Large intestine (tissue), 12 donors: ENCODE measurements at places on chromosomes 12 and 14. TPM values are rescaled to one million over a fixed set of nuclear protein-coding genes. Genes with fewer than 3 reads are reported as not detected.

GRCh38 chr12:105750096-105750495, 388.7 kb downstream of the NUAK1 start:
- H3K36me3 ChIP-seq: no peaks in the 10 kb centered on the region
- H3K27ac ChIP-seq: no peak overlapping the region
- no peaks in the 10 kb centered on the region for H3K27me3 ChIP-seq
- H3K4me3 ChIP-seq: no peak overlapping the region
- no peaks in the 10 kb centered on the region for H3K4me1 ChIP-seq
- no peak for DNase-seq

GRCh38 chr14:98726585-98727405, 545.2 kb downstream of the BCL11B start:
- H3K36me3 ChIP-seq: no peaks in the 10 kb centered on the region
- H3K4me1 ChIP-seq: no peaks in the 10 kb centered on the region
- no peak for DNase-seq

GPRC5D gene
- 2.4 TPM for polyA plus RNA-seq

NOP9 gene
- polyA plus RNA-seq: 20.9 TPM

GRCh38 chr12:123754041-123754772, 7.9 kb upstream of the DNAH10 start:
- H3K4me1 ChIP-seq: no peaks in the 10 kb centered on the region
- peaks cover 55% of the 10 kb centered on the region for H3K36me3 ChIP-seq
- no peak for DNase-seq
- H3K4me3 ChIP-seq: no peak overlapping the region
- H3K27me3 ChIP-seq: no peaks in the 10 kb centered on the region

GRCh38 chr12:40752011-40752410, 59.8 kb downstream of the CNTN1 start:
- H3K27ac ChIP-seq: no peak overlapping the region
- DNase-seq: no peak
- no peak overlapping the region for H3K4me3 ChIP-seq
- H3K36me3 ChIP-seq: no peaks in the 10 kb centered on the region

- H3K4me1 ChIP-seq: no peaks in the 10 kb centered on the region
- H3K27ac ChIP-seq: no peak overlapping the region
- no peak for DNase-seq
- H3K27me3 ChIP-seq: no peaks in the 10 kb centered on the region
- H3K36me3 ChIP-seq: no peaks in the 10 kb centered on the region
- H3K4me3 ChIP-seq: no peak overlapping the region
Observed at GRCh38 chr14:52304248-52304904, 9.7 kb upstream of the PTGER2 start.

KCNH3 gene
- 2.2 TPM for polyA plus RNA-seq

RFX4 gene
- 0.13 TPM for polyA plus RNA-seq

DNA sequence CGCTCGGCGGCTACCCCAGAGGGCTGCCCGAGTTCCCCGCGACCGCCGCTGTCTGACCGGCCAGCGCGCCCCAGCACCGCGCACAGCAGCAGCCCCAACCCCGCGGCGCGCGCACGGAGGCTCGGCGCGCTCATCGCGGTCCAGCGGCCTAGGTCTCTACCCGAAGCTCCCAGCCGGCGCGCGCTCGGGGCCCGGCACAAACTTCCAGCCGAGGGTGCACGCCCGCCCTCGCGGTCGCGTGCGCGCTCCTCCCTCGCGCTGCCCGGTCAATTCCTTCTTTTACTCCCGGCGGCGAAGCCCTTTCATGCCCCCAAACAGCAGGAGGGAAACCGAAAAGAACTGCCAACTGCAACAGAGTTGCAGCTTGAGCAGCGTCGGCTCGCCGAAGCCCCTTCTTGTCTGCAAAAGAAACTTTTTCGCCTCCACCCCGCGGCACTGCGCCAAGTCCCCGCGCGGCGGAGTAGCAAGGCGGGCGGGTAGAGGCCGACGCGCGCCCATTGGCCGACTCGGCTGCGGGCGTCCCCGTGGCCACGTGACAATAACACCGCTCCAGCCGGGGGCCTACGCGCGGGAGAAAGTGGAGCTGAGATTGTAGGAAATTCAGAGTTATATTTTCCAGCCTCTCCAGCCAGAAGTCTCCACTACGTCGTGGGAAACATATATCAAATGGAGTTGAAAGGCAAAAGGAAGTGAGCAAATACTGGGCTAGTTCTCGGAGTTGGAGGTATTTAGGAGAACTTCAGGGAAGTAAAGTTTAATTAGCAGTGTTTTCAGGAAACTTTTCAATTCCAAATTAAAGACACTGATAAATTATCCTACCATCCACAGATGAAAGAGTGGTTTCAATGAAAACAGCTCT, at the start of gene LRIG3:
Gene LRIG3 (minus strand): TSS at position 403 of the 859 bp plus-strand sequence. CDS start 269 bp downstream, at position 134.
- H3K4me3 ChIP-seq: peak within 1 kb of the TSS; percentile 88
- H3K36me3 ChIP-seq: no peaks in the 10 kb centered on the region
- DNase-seq: peak; percentile 96
- peak within 1 kb of the TSS; percentile 95 for H3K27ac ChIP-seq
- H3K4me1 ChIP-seq: peaks cover 35% of the 10 kb centered on the region

GRCh38 chr14:99058542-99058941, 213.5 kb downstream of the BCL11B start:
- H3K27me3 ChIP-seq: no peaks in the 10 kb centered on the region
- no peaks in the 10 kb centered on the region for H3K36me3 ChIP-seq
- H3K4me1 ChIP-seq: no peaks in the 10 kb centered on the region
- DNase-seq: no peak

GRCh38 chr14:29892327-29892726, 35.3 kb downstream of the PRKD1 start:
- DNase-seq: no peak
- H3K36me3 ChIP-seq: no peaks in the 10 kb centered on the region
- H3K27ac ChIP-seq: no peak overlapping the region
- peaks cover 12% of the 10 kb centered on the region for H3K4me1 ChIP-seq
- no peak overlapping the region for H3K4me3 ChIP-seq

DNA sequence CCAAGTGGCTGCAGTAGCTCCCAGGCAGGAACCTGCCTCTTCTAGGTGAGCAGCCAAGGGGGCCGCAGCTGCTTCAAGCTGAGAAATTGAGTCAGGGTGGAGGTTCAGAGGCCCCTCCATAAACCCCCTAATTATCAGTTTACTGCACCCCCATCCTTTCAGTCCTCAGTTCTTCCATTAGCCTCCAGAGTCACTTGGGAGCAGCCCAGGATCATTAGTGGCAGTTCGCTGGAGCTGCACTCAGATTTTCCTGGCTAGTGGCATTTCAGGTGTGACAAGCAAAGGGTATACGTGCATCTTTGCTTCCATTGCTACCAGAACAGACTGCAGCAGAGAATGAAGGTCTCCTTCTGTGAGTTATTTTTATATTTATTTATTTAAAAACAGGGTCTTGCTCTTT, 358.7 kb downstream of the FUT8 start:
- peaks cover 37% of the 10 kb centered on the region for H3K4me1 ChIP-seq
- H3K36me3 ChIP-seq: no peaks in the 10 kb centered on the region
- H3K27ac ChIP-seq: peak overlapping the region; percentile 48
- no peaks in the 10 kb centered on the region for H3K27me3 ChIP-seq
- no peak for DNase-seq
- no peak overlapping the region for H3K4me3 ChIP-seq

GRCh38 chr12:27347779-27348178, 15.1 kb downstream of the BMAL2 start:
- no peaks in the 10 kb centered on the region for H3K4me1 ChIP-seq
- H3K4me3 ChIP-seq: no peak overlapping the region
- no peaks in the 10 kb centered on the region for H3K27me3 ChIP-seq
- H3K27ac ChIP-seq: no peak overlapping the region
- DNase-seq: no peak
- H3K36me3 ChIP-seq: no peaks in the 10 kb centered on the region

DNA sequence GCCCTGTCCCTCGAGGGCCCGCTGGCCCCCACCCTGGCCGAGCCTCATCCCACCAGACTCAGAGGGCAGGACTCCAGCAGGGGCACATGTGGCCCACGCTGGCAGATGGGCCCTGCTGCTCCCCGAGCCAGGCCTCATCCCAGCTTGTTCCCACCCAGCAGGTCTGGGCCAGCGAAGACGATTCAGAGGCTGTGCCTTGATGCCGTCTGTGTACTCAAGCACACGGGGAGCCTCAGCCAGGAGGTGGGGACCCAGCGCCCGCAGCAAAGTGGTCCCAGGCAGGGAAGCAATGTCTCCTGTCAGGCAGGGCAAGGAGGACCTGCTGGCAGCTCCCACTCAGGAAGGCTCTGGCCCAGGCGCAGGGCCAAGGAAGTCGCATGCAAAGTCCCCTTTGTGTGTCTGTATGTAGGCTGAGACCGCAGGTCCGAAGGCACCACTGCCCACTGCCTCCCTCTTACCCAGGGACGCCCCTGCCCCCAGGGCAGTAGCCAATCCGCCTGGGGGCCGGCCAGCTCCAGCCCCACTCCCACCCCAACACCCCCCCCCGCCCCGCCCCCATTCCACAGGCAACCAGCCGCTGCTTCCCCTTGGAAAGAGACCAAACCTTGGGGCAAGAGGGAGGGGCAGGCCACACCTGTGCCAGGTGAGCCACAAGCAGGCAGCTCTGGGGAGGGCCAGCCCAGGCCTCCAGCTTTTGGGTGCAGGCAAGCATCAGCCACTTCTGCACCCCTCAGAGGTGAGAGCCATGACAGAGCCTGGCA, 9.4 kb downstream of the DEGS2 start:
- H3K27me3 ChIP-seq: no peaks in the 10 kb centered on the region
- DNase-seq: no peak
- no peak overlapping the region for H3K4me3 ChIP-seq
- peaks cover 8% of the 10 kb centered on the region for H3K36me3 ChIP-seq
- no peak overlapping the region for H3K27ac ChIP-seq
- H3K4me1 ChIP-seq: peaks cover 46% of the 10 kb centered on the region

DNA sequence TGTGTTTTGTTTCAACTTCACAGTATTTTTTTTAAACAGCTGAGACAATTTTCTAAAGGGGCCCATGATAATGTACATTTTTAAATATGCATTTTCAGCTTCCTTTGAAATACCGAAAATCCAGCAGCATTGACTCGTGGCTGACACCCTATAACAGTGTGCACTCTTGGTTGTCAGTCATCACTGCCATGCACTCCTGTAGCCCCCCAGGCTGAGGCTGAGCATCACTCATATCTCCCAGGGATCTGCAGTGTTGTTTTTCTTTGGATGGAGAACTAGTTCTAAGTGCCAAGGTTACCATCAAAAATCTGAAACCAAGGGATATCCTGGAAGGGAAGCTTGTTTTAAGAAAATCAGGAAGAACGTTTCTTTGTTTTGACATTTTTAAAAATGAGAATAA, 81.2 kb downstream of the C14orf132 start:
- H3K4me1 ChIP-seq: no peaks in the 10 kb centered on the region
- H3K36me3 ChIP-seq: no peaks in the 10 kb centered on the region
- no peak for DNase-seq
- H3K27me3 ChIP-seq: no peaks in the 10 kb centered on the region
- no peak overlapping the region for H3K27ac ChIP-seq

DNA sequence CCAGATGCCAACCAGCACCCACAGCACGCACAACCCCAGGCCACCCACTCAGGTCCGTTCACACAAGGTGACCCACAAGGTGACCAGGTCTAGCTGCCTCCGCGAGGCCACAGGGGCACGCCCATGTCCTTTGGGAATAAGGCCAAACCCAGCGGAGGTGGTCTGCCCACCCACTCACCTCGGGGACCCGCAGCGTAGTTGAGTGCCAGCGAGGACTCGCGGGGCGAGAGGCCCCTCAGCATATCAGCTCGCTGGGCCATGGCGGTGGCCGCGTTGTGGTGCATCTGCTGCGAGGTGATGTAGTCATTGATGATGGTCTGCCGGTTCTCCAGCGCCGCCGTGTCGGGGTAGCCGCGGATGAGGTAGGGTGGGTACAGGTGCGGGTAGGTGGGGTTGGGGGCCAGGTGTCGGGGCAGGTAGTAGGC, 46.8 kb downstream of the RFLNA start:
- no peak overlapping the region for H3K4me3 ChIP-seq
- DNase-seq: no peak
- no peak overlapping the region for H3K27ac ChIP-seq
- H3K36me3 ChIP-seq: peaks cover 76% of the 10 kb centered on the region
- H3K27me3 ChIP-seq: no peaks in the 10 kb centered on the region
- peaks cover 3% of the 10 kb centered on the region for H3K4me1 ChIP-seq

DNA sequence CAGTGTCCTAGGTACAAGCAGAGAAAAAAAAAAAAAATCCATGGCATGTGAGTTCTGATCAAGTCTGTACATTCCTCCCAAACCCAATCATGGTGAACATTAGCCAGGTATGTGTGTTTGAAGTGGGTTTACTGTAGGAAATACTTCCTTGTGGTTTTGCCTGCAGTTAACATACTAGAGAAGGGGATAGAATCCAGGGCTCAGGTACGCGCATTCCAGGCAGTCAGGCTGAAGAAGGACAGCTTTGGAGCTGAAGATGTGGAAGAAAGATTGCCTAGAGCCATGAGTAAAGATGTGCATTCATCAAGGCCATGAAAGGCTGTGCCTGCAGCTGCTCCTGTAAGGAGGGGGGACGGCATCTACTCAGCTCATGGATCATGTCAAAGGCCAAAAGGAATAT, 88.2 kb upstream of the NTF3 start:
- DNase-seq: no peak
- H3K4me3 ChIP-seq: no peak overlapping the region
- H3K36me3 ChIP-seq: no peaks in the 10 kb centered on the region
- no peaks in the 10 kb centered on the region for H3K27me3 ChIP-seq

DNA sequence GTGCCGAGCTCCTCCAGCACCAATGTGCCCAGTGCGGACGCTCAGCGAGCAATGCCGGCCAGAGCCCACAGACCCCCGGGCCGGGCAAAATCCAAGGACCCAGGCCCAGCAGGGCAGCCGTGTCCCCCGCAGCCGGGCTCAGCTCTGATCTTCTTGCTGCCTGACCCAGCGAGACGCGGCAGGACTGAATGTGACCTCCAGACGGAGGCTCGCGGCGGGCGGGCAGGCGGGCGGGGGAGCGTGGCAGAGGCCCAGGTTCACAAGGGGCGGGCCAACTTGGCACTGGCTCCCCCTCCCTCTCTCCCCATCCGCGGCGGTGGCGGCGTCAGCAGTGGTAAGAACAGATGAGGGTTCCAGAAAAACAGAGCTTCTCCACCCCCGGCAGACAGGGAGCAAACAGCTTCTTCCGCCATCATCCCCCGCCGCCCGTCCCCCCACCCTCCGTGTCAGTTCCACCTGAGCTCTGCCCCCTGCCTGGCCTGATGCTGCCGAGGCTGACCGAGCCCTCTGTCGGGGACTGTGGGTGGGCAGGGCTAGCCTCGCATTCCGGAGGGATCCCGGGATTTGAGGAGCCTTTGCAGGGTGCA, 94.3 kb downstream of the RFLNA start:
- H3K36me3 ChIP-seq: peaks cover 41% of the 10 kb centered on the region
- peak overlapping the region; percentile 85 for H3K4me3 ChIP-seq
- peaks cover 41% of the 10 kb centered on the region for H3K4me1 ChIP-seq
- H3K27ac ChIP-seq: peak overlapping the region; percentile 98

GRCh38 chr14:95696741-95697140, 10.5 kb downstream of the TCL1B start:
- H3K27me3 ChIP-seq: peaks cover 5% of the 10 kb centered on the region
- no peak for DNase-seq
- H3K36me3 ChIP-seq: no peaks in the 10 kb centered on the region
- no peak overlapping the region for H3K27ac ChIP-seq
- H3K4me1 ChIP-seq: no peaks in the 10 kb centered on the region
- H3K4me3 ChIP-seq: no peak overlapping the region

SLC8A3 gene
- 0.42 TPM for polyA plus RNA-seq
